ENCODE measurements at places on chromosomes 3 and 15.
A peak's percentile ranks its signal among the peaks of the same experiment; 100 is the strongest.

- DNase-seq = no peak
These were observed 822 bp downstream of the MRPL3 start for GRCh38 chr3:131501949-131502348.

GRCh38 chr15:65512807-65513416 is 4.6 kb downstream of the DPP8 start:
- DNase-seq = no peak

- no peak for DNase-seq
These were observed 10.3 kb downstream of the ATP11B start for GRCh38 chr3:182803596-182803995.

DNA sequence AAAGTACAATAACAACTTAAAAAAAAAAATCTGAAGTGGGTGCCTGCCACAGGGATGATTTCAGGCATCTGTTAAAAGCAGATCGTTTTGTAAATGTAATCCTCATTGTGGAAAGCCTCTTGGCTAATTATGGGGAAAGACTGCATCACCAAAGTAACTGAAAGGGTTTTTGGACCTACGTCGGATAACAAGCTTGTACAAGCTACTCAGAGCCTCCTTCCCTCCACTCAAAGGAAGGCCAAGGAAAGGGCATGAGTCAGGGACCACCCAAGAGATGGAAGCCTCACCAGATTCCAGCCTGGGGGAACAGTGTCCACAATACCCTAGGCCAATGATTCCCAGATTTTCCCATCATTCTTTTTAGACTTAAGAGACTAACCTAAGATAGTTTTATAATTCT is 84.3 kb downstream of the ATP1B3 start:
- DNase-seq = no peak

GRCh38 chr3:98972720-98973119 is 71.2 kb upstream of the DCBLD2 start:
- DNase-seq = no peak

DNA sequence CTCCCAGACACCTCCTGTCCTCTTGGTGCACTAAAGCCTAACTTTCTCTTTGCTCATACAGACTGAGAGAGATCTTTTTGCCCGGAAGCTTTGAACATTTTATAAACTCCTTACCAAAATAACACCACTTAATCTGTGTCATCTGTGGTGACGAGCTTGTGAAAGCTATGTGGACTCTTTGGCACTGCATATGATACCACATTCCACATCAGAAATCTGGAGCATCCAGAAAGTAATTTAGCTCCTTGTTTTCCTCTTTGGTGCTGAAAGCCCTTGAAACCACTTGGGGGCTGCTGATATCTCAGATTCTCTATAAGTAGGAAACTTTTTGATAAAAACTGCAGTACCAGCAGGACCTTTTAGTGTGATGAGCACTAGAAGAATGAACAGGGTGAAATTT is 128.3 kb downstream of the ALCAM start:
- DNase-seq = no peak

DNA sequence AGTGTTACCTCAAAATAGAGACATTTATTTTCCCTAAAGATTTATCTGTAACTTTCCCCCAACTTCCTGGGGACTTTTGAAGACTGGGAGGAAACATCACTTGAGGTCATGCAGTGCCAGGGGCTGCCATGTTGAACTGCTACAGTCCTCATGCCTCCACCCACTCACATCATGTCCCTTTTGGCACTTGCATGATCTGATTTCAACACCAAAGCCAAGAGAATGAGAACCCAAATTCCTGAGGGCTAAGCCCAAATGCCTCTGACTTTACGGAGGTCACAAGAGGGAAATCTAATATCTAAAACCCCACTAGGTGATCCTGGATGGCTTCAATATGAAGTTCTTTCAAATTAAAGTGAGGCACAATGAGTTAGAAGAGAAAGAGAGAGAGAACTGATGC is 213.1 kb downstream of the NTRK3 start:
- DNase-seq = no peak

GRCh38 chr15:71638876-71639275 is 171.5 kb upstream of the NR2E3 start:
- no peak for DNase-seq

GRCh38 chr3:157776861-157777260 is 273.6 kb upstream of the VEPH1 start:
- DNase-seq = no peak

DNA sequence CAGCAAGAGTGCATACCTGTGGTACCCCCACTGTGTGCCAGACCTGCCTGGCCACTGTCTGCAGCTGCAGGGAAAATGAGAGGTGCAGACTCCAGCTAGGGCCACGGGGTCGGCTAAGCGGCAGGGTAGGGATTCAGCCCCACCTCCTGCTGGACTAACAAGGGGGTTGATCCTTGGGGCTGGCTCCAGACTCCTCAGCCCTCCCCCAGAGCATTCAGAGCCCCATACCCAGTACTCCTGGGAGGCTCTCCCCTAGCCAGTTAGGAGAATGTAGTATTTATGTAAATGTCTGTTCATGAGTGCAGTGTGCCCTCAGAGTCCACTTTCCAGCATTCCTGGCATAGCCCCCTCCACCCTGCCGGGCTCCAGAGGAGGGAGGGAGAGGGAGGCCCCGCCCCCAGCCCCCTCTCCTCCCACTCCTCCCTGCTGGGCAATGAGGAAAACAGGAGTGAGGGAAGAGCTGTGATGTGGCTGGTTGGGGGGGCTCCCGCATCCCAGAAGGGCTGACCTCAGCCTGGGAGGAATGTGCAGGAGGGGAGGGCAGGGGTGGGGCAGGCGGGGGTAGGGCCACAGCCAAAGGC is 4.5 kb upstream of the SEMA3B start:
- DNase-seq = peak; percentile 80

DNA sequence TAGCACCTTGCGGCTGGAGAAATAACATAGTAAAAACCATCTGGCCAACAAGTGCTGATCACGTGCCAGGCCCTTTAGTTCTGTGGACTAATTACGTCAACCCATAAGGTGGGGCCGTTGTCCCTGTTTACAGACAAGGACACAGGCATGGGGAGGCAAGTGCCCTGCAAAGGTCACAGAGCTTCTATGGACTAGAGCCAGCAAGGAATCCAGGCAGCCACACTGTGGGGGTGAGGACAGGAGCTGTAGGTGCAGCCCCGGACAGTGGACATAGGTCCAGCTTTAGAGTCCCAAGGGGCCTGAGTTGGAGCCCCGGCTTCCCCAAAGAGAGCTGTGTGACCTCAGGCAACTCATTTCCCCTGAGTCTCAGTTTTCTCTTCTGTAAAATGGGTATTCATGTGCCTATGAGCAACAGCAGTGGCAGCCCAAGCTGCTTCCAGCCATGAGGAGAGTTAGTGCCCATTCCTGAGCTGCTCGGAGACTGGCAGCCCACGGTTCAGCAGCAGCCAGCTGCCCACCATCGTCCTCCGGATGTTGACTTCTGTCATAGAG is 13.9 kb downstream of the CHST13 start:
- no peak for DNase-seq

DNA sequence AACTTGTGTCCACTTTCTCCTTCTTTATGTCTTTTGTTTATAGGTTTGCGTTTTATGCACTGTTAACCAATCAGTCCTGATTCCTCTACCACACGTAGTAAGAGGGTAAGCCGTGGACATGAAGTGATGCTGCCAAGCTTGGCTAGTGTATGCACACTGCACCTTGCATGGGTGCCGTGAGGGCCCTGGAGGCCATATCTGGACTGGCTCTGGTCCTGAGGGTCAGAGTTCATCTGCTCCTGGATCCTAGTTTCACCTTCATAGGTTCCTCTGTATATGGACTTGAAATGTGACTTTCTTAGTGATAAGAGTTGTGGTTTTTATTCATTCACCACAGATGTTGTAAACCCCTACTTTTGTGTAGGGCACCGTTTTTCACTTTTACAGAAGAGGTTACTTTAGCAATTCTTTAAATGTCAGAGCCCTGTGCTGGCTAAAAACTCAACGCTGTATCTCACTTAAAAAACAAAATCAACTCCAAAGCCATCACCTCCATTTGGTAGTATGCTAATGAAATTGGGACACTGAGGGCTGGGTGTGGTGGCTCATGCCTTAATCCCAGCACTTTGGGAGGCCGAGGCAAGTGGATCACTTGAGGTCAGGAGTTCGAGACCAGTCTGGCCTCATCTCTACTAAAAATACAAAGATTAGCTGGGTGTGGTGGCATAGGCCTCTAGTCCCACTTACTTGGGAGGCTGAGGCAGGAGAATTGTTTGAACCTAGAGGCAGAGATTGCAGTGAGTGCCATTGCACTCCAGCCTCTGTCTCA is 22.9 kb downstream of the SIAH2 start:
- DNase-seq = no peak

DNA sequence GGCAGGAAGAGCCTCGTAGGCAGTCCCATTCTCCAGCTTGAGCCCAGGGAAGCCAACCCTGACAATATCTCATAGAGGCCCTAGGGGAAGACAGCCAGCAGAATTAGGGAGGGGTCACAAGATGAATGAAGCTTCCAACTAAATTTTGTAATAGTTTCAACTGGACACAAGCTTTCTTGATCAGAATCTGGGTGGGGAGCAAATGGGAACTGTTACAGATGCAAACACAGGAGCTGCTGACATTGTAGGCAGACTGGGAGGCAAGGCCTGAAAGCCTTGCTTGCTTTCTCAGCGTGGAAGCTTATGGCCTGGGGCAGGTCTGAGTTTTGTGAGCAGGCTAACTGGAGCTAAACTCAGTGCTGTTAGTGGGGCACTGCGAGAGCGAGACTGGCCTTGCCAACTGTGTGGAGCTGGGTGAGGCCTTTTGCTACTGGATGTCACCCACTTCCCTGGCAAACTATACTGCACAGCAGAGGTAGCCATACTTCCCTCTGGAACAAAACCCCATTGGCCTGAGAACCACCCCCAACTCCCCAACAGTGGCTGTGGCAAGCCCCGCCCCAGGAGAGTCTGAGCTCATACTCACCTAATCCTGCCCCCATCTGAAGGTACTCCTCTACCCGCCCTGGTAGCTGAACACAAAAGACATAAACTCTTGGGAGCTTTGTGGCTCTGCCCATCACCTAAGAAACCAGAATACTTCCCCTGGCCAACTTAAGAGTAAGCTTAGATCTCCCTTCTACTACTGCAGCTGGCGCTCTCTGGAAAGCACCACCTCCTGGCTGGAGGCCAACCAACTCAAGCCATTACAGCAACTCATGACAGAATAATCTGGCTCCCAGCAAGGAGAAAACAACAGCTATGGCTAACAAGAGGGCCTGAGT is 42.9 kb downstream of the CFAP20DC start:
- no peak for DNase-seq

DNA sequence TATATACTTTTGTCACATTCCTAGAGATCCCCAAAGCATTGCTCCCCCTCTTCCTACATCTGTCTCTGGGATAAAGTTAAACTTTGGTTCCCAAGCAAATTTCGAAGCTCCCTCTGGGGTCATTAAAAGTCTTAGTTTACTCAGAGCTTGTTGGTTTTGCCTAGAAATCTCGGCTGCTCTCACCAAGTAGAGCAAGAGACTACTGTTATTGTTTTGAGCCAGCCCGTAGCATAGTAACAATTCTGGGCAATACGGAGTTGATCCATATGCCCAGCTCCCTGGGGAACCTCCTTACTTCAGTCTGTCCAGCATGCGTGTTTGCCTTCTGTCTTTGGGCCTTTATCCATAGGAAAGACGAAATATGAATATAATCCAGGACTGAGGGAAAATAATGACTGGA is 10.0 kb upstream of the P3H2 start:
- DNase-seq = no peak

- no peak for DNase-seq
These were observed 83.3 kb downstream of the ZNF621 start for GRCh38 chr3:40608091-40608490.

GRCh38 chr3:156024904-156025533 is 95.4 kb upstream of the KCNAB1 start:
- DNase-seq = no peak

GRCh38 chr15:90097475-90097874 is 4.8 kb downstream of the IDH2 start:
- no peak for DNase-seq

DNA sequence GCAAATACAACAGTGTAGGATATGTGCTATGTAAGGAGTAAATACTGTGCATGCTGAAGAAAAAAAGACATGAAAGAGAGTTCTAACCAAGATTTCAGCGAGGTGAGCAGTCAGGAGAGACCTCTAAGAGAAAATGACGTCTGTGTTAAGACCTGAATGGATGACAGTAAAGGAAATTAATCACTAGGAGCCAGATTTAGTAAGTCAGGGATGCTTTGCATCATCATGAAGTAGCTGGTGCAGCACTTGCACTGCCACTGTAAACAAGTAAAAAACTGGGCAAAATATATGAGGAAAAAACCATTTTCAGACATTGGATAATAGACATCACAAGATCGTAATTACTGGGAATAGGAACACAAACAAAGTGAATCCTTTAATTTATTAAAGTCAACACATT is 32.6 kb downstream of the RTP4 start:
- no peak for DNase-seq

DNA sequence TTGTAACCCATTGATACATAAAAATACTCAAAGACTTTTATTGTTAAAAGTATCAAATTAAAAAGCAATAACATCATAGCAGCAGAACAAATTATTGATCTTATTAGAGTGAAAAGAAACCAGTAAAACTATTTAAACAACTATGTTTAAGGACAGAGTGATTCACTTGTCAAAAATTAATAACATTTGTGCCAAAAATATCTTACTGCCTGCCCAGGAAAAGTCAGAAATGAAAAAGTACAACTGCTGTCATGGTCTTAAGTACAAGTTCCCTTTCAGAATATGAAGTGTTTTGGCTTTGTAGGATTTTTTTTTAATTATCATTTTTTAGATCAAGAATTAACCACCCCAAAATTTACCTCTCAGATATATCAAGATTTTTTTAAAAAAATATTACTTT is 3.4 kb downstream of the IFT57 start:
- no peak for DNase-seq

DNA sequence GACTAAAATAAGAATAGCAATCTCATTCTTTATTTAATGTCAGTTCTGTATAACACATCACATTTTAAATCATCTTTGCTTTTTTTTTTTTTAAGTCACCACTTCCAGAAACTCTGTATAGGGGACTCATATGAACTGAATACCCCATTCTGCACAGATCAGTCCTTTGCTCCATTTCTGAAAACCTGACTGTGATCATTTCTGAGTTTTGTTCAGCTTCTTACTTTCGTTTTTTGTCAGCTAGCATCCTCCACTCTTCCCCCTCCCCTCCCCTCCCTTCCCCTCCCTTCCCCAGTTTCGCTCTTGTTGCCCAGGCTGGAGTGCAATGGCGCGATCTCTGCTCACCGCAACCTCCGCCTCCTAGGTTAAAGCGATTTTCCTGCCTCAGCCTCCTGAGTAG is 49.8 kb upstream of the SGO1 start:
- DNase-seq = no peak

- DNase-seq = no peak
These were observed 589 bp downstream of the ANAPC13 start for GRCh38 chr3:134485075-134485717.

- DNase-seq = no peak
These were observed 36.3 kb downstream of the MLH1 start for GRCh38 chr3:37029516-37030163.

DNA sequence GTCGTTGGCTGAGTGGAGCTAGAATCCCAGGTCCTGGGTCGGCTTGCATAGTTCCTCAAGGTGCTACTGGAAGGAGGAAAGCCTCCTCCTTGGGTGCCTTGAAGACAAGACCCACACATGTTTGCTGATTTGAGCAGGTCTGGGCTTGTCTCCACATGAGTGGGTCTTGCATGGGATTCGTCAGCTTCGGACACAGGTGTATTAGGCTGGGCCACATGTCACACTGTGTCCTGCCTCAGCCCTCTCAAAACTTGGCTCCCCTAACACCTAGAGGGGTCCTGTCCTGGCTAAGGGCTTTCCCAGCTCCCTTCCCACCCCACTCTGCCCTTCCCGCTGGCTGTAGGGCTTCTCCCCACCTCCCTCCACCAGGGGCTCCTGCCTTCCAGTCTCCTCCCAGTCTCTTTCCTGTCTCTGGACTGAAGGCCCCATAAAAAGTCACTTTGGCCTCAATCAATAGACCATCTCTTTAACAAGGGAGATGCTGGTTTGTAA is 73.0 kb upstream of the ADPGK start:
- no peak for DNase-seq
